ENCODE measurements at places on chromosomes 6 and 20. TPM values are rescaled to one million over a fixed set of nuclear protein-coding genes. Genes with fewer than 3 reads are reported as not detected.

DNA sequence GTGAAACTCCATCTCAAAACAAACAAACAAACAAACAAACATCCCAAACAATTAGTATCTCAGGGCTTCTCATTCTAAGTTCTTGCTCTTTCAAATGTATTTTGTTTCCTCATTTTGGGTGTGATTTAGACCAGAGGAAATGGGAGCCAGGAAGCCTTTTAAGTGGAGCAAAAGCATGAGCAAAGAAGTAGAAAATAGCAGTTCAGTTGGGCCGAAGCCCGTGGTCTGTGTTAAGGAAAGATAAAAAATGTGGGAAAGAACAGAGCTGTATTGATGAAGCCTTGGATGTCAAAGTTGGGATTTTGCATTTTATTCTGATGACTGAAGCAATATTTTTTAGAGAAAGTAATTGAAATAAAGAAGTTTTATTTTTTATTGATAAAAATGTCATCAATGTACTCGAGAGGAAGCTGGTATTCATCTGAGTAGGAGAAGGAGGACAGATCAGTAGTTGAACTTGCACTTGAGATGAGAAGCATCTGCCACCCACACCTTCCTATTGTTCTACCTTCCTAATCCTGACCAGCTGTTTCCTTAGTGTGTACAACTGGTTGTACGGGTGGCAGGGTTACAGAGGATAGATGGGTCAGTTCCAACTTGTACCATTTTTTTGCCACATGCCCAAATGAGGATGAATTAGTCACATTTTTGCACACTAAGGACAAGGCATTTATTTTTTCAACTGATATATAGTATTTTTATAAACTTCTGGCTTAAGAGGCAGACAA is 56.1 kb downstream of the KIAA0408 start:
- no peak for DNase-seq

- no peak for DNase-seq
Observed at GRCh38 chr6:44538807-44539201, 151.3 kb downstream of the CDC5L start.

- no peak for DNase-seq
Observed at GRCh38 chr20:843912-844311, 10.4 kb downstream of the FAM110A start.

GRCh38 chr6:89368107-89368506 is 15.6 kb upstream of the UBE2J1 start:
- DNase-seq, result peak; percentile 78

The FOXA2 gene
- 0.48 TPM for total RNA-seq

- peak; percentile 14 for DNase-seq
Observed at GRCh38 chr6:74091136-74091793, 395.3 kb downstream of the CD109 start.

GRCh38 chr6:21616005-21616404 is 22.5 kb downstream of the SOX4 start:
- no peak for DNase-seq

DNA sequence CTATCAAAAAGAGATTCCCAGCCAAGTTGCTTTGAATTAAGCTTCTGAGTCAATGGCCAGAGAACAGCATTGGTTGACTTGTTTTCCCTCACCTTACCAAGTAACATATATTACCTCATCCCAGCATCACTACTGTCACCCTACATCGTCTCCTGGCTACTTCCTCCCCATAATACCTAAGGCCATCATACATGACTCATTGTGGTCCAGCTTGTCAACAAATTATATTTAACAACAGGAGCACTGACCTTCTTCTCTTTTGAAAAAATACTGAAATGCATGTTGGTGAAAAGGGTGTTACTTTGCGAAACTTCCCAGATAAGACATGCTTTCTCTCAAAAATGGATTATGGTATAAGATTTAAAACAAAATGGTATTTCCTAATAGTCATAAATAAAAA is 106.9 kb downstream of the TBX18 start:
- DNase-seq, result no peak
